ENCODE measurements at places on chromosomes 16 and 17. TPM values are rescaled to one million over a fixed set of nuclear protein-coding genes. Genes with fewer than 3 reads are reported as not detected.

Gene MRM1
- 9.3 TPM for total RNA-seq

Gene FSCN2
- total RNA-seq = 2.9 TPM

GRCh38 chr16:20868890-20869289 is 31.3 kb downstream of the DCUN1D3 start:
- DNase-seq = no peak

- no peak for DNase-seq
These were observed 37.4 kb downstream of the NLRC5 start for GRCh38 chr16:57026778-57027062.

- no peak for DNase-seq
These were observed 129.0 kb downstream of the KATNIP start for GRCh38 chr16:27678955-27679354.

GRCh38 chr17:73227379-73227778 is 34.3 kb downstream of the CPSF4L start:
- no peak for DNase-seq

- DNase-seq = no peak
These were observed 16.9 kb downstream of the ITGAD start for GRCh38 chr16:31410082-31410481.

Measured in Caco-2 (cell line).